T-helper 1 cell (primary cell): ENCODE measurements at places on chromosomes 11 and 22.
A peak's percentile ranks its signal among the peaks of the same experiment; 100 is the strongest.

DNA sequence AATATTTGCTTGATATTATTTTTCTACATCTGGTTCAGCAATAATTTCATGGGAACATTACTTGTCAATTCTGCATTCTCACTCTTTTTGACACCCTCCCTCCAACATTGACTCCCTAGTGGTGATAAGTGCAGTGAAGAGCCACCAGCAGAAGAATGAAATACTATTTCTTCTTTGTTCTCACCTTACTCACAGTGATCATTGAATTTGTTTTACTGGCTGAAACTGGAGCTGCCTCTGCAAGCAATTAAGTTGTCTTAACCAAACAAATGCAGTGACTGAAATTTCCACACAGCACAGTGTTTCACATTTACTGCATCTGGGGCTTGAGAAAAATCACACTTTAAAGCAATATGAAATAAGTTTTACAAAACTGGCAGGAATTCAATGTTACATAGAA is 189.8 kb downstream of the JRKL start:
- DNase-seq, result no peak

DNA sequence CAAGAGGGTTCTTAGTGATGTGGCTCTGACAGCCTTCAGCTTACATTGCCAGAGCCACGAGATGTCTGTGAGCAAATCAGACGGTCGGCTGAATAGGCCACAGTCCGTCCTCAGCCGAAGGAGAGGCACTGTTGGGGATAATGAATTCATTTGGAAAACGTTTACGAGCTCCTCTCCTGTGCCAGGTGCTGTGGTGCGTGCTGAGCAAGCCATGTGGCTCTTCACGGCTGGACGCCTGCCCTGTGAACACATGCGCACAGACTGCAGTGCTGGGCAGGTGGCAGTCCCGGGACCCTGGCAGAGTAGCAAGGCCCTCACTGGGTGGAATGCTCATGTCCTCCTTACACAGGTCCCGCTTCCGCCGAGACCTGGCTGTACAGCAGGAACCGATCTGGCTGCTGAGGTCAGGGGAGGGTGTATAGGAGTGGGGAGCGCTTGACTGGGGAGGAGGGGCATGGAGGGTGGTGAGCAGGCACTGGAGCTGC is 6.8 kb downstream of the TBC1D22A start:
- no peak for DNase-seq

DNA sequence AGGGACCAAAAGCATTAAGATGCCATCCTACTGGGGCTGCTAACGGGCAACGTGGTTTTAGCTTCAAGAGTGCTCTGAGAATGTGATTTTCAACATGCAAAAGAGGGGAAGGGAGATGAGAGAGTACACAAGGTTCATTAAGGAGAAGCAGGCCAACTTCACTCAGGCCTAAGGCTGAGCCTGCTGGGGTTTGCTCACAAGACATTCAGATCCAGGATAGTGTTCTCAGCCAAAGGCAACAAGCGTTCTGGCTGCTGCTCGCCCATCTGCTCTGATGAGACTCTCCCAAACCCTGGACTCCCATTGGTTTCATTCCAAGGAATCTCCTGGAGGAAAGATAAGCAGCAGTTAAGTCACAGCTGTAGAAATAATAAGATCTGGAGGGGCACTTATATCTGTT is 23.6 kb upstream of the UPB1 start:
- DNase-seq, result no peak

GRCh38 chr22:46547179-46547882 is 9.9 kb upstream of the CELSR1 start:
- no peak for DNase-seq

GRCh38 chr11:89660234-89660633 is 49.9 kb upstream of the TRIM77 start:
- DNase-seq, result no peak

DNA sequence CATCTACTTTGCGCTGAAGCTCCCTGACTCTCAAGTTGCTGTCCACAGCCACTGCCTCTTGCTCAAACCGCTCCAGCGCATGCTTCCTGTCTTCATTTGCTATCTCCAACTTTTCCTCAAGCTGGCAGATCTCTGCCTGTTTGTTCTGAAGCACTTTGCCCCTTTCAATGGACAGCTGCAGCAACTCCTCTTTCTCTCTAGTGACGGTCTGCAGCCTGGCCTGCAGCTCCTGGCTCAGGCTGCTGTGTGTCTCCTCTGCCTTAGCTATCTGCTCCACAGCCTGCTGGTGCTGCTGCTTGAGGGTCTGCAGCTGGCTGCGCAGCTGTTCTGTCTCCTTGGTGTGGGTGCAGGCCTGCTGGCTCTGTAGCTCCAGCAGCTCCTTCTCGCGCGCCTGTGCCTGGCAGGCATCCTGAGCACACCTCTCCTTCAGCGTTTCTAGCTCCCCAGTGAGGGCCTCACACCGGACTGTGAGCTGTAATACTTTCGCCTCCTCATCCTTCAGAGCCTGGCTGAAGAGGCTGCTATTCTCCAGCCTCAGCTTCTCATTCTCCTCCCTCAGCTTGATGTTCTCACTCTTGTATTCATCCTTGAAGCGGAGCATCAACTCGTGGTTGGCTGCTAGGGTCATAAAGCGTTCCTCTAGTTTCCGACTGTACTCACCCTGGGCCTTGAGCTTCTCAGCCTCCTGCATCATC is 723 bp downstream of the CCDC89 start:
- no peak for DNase-seq

- DNase-seq, result no peak
These were observed 20.6 kb downstream of the CLTCL1 start for GRCh38 chr22:19270873-19271272.

DNA sequence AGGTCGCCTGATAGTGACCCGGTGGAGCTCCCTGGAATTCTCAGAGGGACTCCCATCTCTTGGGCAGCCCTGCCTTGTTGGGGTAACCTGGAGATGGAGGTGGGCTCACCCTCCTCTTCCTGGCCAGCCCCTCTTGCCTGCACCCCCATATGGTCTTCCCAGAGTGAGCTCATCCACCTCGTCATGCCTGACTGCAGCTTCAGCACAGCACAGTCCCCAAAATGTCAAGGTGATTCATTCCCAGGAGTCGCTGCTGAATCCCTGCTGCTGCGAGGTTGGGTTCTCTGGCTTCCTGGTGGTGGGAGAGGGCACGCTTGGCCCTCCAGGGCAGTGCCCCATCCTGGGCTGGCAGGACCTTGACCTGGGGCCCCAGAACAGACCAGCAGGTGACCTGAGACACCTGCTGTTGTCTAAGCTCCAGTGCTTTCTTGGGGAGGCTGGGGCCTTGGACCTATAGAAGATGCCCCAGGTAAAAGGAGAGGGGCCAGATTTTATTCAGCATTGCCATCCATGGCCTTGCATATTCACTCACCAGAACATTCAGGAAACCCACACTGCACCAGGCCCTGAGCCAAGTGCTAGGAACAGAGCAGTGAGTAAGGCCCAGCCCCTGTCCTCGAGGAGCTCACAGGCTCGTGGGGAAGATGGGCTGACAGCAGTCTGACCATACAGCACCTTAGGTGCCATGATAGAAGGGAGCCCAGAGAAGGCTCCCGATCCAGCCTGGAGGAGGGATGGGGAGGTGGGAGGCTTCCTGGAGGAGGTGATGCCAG is 72.9 kb downstream of the CACNA1I start:
- no peak for DNase-seq

GRCh38 chr11:6655020-6655789 is 404 bp downstream of the DCHS1 start:
- no peak for DNase-seq

DNA sequence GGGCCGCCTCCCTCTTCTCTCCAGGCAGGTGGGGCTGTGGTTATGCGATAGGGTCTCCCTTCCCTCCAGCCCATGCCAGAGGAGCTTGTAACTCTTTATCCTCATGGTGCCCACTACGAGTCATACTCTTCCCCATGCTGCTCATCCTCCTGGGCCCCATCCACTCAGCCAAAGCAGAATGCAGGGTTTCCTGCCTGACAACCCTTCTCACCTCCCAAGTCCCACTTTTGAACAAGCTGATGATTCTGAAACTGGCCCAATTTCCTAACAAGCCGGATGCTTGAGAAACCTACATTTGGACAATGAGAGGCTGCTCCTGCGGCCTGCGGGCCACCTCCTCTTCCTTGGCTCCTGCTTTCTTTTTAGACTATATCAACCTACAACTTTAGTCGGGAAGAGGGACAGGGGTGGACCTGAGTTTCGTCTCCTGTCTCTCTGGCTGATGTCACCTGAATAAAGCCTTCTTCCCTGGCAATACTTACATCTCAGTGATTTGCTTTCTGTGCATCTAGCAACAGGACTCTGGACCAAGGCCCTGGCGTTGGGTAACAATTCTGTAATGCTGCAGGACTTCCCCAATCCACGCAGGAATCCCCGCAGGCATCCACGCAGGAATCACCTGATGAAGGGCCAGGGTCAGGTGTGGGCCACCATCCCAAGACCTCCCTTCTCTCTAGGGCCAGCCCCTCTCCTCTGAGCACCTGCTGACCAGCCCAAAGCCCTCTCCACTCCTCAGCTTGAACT is 1.5 kb upstream of the NDUFS8 start:
- no peak for DNase-seq

DNA sequence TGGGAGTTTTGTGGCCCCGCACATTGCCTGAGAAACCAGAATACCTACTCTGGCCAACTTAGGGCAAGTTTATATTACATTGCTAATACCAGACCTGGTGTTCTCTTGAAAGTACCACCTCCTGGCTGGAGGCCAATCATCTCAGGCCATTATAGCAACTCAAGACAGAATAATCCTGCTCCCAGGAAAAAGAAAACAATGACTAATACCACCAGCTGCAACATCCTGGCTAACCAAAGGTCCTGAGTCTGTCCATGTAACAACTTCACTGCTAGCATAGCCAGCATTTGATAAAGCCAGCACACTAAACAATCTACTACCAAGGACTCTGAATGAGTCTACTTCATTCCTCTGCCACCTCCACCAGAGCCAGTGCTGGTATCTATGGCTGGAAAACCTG is 1298.7 kb upstream of the CNTN5 start:
- no peak for DNase-seq

GRCh38 chr11:96137373-96137772 is 205.6 kb downstream of the MAML2 start:
- DNase-seq, result no peak

GRCh38 chr11:76616676-76617552 is 53.6 kb downstream of the LRRC32 start:
- DNase-seq, result no peak

DNA sequence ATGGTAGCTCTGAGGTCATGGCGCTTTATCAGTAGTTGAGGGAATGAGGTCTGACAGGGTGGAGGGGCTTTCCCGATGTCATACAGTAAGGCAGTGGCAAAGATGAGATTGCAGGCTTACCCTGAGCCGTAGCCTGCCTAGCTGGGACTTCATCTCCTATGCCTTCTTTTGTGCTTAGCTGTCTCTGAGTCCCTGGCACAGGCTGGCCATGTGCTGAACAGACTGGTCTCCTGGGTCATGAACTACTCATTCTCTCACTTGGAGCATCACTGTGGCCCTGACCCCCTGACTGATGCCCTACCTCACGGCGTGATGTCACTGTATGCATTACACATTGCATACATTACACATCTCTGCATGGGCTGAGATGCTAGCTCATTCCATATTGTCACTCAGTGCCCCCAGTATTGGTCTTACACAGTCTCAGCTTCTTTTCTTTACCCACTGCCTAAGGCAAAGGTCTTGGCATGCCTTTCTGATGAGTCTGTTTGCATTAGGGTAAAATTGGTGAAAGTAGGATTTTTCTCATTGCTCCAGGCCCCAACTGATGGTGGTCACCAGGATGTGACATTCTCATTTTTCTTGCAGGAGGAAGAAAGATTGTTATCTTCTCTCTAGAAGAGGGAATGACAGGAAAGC is 389.4 kb upstream of the CADM1 start:
- DNase-seq, result no peak

DNA sequence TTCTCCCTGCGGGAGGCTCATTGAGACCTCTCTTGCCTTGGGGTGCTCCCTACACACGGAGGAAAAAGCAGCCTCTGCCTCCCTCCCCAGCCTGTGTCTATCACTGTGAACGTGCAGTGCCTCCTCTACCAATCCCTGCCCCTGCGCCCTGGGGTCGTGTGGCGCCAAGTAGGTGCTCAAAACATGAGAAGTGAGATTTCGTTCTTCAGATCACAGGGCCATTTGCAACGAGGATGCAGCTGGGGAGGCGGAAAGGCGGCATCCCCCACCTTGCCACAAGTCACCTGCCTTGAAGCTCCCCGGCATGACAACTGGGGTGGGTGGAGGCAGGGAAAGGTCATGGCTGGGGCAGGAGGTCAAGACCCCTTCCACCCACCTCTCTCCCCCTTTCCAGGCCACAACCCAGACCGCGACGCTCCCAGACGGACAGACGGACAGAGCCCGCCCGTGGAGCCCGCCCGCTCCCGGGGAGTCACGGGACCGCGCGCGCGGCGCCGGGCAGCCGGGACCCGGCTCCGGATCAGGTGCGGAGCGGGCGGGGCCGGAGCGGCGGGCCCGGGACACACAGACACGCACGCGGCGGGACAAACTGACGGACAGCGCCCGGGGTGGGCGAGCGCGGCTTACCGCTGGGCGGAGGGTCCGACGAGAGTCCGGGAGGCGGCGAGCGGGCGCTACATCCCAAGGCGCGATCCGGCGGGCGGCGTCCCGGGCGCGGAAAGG is 485 bp downstream of the KCNJ4 start:
- DNase-seq, result no peak

DNA sequence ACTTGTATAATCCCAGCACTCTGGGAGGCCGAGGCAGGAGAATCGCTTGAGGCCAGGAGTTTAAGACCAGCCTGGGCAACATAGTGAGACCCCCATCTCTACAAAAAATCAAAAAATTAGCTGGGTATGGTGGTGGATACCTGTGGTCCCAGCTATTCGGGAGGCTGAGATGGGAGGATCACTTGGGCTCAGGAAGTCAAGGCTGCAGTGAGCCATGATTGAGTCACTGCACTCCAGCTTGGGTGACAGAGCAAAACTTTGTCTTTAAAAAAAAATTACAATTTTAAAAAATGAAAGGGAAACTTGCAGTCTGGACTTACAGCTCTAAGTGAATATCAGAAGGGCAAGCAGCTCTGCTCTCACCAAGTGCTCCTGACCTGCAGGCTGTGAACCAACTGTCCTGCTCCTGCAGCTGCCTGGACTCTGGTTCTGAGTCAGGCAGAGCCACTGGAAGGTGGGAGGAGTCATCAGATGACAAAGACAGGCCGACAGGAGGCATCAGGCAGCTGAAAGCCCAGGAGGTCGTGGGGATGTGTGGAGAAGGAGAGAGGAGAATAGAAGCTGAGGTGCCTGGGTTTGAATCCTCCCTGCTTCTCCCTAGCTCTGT is 9.6 kb downstream of the SMTNL1 start:
- DNase-seq, result peak; percentile 16

DNA sequence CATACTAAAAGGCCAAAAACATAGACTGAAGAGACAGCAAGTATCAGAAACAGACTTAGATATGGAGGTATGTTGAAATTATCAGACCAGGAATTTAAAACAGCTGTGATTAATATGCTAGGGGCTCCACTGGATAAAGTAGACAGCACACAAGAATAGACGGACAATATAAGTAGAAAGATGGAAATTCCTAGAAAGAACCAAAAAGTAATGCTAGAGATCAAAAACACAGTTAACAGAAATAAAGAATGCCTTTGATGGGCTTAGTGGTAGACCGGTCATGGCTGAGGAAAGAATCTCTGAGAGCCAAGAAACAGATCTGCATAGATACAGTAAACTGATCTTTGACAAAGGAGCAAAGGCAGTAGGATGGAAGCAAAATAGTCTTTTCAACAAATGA is 250.2 kb downstream of the SWAP70 start:
- DNase-seq, result no peak
